ENCODE measurements at places on chromosomes 11 and 22.

DNA sequence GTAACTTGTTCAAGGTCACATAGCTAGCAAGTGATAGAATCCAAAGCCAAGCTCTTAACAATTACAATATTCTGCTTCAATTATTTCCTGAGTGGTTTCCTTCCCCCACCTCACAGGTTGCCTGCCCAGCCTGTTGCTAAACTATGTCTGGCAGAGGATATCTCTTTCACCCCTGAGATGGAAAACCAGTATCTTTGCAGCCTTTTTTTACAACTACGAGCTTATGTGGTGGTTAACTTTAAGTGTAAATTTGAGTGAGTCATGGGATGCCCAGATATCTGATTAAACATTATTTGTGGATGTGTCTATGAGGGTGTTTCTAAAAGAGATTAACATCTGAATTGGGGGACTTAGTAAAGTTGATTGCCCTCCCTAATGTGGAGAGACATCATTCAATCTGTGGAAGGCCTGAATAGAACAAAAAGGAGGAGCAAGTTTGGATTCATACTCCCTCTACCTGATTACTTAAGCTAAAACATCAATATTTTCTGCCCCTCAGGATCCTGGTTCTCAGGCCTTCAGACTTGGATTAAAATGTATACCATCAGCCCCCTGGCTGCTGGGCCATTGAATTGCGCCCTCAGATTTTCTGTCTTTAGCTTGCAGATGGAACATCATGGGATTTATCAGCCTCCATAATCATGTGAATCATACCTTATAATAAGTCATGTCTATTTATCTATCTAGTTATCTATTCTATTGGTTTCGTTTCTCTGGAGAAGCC, 911.9 kb downstream of the METTL15 start:
- DNase-seq = no peak

DNA sequence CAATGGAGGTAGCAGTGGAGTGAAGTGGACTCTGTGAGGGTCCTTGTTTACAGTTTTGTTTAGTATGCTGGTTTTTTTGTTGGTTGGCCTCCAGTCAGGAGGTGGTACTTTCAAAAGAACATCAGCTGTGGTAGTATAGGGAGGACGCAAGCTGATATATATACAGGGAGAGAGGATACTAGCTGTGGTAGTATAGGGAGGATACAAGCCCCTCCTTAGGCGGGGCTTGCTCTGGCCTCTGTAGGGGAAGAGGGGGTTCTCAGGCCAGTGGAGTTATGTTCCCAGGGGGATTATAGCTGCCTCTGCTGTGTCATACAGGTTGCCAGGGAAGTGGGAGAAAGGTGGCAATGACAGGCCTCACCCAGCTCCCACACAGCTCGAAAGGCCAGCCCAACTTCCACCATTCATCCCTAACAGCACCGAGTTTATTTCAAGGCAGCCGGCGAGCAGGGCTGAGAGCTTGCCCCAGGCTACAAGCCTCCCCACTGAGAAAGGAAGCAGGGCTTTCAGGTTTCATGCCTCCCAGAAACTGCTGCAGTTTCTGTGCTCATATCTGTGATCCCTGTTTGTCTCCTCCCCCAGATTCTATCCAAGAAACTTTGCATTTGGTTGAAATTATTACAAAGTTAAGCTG, 10.4 kb downstream of the OR52E6 start:
- DNase-seq = no peak

DNA sequence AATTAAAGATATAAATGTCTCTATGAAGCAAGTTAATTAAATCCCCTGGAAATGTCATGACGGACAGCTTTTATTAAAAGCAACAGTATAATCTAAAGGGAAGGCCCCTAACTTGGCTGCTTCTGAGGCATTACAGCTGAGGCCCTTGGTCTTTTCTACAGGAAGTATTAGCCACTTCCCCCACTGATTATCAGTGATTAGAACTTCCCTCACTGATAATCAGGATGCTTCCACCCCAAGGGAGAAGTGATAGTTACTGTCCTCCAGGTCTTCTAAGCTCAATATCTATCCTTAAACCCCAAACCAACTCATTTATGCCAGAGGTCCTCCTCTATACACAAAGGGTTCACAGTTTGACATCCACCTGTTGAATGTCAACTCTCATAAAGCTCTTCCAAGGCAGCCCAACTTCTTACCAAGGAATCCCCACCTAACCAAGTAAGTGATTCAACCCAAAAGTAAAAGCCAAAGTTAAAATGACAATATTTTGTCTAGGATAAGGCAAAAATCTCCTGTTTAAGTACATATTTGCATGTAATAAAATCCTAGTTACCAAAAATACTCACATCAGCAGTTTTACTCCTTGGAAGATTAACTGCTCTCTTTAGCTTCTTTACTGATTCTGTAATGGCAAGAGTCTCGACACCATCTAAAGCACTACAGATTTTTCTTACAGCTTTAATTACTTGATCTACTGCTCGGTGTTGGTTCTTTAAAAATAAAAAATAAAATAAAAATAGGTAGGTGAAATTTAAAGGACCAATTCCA, 58.6 kb upstream of the RPS13 start:
- DNase-seq = no peak

DNA sequence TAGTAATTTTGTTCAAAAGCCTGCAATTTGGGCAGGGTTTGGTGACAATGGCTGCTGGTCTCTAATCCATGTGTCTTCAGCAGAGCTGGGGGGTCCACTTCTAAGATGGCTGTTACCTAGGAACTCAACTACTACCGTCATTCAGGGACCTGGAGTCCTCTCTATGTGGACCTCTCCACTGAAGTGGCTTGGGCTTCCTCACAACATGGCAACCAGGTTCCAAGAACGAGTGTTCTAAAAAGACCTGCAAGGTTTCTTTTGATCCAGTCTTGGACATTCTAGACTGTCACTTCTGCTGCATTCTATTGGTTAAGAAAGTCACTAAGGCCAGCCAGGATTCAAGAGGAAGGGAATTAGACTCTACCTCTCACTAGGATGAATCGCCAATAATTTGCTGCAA, 387.0 kb downstream of the NXPE2 start:
- DNase-seq = no peak
